Ascending aorta (tissue), 2 donors: ENCODE measurements at places on chromosomes 2 and 18. TPM values are rescaled to one million over a fixed set of nuclear protein-coding genes. Genes with fewer than 3 reads are reported as not detected.

NDC80 gene
- not detected for total RNA-seq

CENPA gene
- not detected for total RNA-seq

- no peak for DNase-seq
Observed at GRCh38 chr2:127673291-127674069, 1.9 kb downstream of the LIMS2 start.

DNA sequence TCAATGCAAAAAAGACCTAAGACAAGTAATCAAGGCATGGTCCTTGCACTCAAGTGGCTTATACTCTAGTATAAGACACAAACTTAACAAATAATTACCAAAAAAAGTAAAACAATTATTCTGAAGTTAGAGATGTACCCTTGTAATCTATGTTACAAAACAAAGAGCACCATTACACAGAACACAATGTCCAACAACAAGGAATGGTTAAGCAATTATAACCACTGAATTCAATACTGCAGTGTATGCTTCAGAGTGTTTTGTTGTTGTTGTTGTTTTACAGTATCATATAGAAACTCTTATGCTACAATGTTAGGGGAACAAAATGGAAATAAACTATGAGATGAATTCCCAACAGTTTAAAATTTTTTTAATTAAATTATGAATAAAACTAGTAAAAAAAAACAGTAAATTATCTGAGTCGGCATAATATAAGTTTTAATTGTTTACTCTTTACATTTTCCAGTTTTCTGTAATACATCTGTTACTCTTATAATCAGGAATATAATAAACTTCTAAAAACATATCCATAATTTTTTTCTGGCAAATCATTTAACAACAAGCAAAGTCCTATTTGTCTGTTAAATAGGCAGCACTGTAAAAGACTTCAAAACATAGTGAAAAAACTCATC lies 29.2 kb downstream of the ROCK2 start:
- DNase-seq: no peak

MREG gene
- not detected for total RNA-seq

GRCh38 chr2:26511466-26511865 lies 33.5 kb upstream of the OTOF start:
- no peak for DNase-seq

DNA sequence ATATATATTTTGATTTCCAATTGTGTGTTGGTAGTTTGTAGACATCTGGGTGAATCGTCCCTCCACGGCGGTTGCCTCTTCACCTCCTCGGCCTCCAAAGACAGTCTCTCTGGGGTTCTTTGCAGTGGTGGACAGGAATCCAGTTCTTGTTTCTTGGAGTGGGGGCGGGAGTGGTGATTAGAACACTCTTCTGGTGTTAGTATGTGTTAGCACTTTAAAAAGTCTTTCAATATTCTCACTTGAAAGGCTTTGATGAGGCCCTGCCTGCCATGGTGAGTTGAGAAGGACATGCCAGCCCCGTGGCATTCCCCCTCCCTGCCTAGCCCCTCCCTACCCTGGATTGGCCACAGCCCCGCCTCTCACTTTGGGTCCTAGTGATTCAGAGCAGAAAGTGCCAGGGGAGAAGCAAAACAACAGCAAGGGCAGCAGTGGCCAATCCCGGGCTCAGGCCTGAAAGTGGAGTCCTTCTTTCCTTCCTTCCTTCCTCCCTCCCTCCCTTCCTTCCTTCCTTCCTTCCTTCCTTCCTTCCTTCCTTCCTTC lies 316.8 kb upstream of the HS6ST1 start:
- no peak for DNase-seq

MSH6 gene
- 11.8 TPM for total RNA-seq

GRCh38 chr2:240353944-240354343 lies 81.5 kb upstream of the GPC1 start:
- no peak for DNase-seq

- peak; percentile 67 for DNase-seq
Observed at GRCh38 chr2:127681288-127681804, 6.0 kb upstream of the LIMS2 start.
